ENCODE measurements at places on chromosomes 2 and 18. TPM values are rescaled to one million over a fixed set of nuclear protein-coding genes. Genes with fewer than 3 reads are reported as not detected.

DNA sequence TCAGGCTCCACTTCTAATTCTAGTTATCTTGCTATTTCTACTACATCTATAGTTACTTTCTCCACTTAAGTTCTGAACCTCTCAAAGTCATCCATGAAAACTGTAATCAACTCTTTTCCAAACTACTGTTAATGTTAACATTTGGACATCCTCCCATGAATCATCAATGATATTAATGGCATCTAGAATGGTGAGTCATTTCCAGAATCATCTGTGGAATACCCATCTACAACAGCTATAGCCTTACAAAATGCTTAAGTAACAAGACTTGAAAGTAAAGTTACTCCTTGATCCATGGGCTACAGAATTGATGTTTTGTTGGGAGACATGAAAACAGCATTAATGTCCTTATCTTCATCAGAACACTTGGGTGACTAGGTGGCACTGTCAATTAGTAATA, 35.4 kb downstream of the BARD1 start:
- peak; percentile 54 for DNase-seq

DNA sequence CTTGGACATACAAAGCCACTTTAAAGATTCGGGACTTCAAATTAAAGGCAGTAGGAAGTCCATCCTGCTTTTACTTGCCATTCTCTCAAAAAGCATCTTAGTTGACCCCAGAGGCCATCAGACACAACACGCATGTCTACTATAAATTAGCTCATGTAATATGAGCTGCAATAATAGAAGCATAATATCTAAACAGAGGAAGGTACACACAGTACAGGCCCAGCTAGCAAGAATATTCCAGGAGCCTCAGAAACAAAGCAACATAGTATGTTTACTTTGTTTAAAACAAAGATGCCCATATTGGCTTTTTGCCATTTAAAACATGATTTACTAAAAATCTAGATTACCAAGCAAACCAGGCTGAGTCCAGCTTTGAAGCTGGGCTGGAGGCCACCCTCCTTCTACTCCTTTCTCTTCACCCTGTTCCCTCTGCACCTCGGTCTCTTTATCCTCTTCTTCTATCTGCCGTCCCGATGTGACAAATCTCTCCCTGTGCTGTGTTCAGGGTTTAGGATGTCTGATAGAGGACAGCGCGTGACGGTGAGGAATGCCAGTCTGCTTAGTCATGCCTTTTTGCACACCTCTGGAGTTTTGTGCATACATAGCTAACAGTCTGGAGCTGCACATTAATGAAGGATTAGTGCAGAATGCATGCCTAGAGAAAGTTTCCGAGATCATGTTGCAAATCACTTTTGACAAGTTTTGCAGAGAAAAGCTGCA, 28.2 kb downstream of the DTNA start:
- peak; percentile 9 for DNase-seq

DNA sequence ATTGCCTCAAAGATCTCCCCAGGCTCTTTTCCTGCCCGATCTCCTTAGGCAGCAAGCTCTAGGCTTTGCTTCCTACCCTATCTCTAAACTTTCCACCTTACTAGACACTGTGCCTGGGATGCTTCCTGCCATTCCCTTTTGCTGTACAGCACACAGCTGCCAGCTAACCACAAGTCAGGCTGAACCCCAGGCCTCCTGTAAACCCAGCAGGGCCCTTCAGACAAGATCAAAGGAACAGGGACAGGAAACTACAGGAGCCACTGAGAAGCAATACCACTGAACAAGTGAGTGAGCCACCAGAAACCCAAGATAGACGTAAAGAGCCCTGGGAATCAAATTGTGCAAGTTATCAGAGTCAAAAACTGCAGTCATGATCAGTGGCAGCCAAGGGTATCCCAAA, 180.7 kb downstream of the SUCLG1 start:
- no peak for DNase-seq

- DNase-seq = no peak
These were observed 425.5 kb downstream of the TSN start for GRCh38 chr2:122180972-122181371.

GRCh38 chr2:1656326-1656960, 87.9 kb downstream of the PXDN start:
- DNase-seq = no peak

- no peak for DNase-seq
These were observed 202.8 kb upstream of the SALL3 start for GRCh38 chr18:78776706-78777285.

GRCh38 chr18:22558945-22559385, 141.2 kb upstream of the CTAGE1 start:
- DNase-seq = peak; percentile 79

DNA sequence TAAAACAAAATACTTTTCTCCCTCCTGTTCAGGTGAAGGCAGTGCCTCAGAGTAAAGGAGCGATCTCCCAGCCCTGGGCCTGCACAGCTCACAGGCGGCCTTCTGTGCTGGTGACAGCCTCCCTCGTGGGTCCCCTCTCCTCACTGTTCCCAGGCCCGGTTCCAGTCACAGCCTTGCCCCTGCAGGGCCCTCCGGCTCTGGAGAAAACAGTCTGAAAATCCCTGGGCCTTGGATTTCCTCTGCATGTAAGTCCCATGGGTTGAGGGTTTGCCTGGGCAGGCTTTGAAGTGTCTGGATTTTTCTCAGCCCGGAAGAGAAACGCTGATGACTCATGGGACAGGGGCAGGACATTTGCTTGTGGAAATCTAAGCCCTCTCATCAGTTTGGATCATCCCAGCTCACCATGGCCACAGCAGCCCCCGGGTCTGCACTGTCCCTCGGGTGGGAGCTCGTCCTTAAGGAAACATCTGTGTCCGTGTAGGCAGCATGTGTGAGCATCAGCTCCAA, 186.1 kb upstream of the RAB12 start:
- peak; percentile 76 for DNase-seq

- DNase-seq = no peak
These were observed 382.3 kb upstream of the NXPH2 start for GRCh38 chr2:139162456-139162855.

GRCh38 chr2:70620020-70620419, 66.4 kb upstream of the TGFA start:
- DNase-seq = no peak

GRCh38 chr2:143176606-143177005, 47.4 kb downstream of the ARHGAP15 start:
- DNase-seq = no peak

GRCh38 chr2:171309455-171310286, 124.1 kb downstream of the METTL8 start:
- DNase-seq = no peak

Gene B4GALT6
- 1.5 TPM for total RNA-seq

Gene TET3
- 2.6 TPM for total RNA-seq

Gene SRD5A2
- total RNA-seq = not detected

Gene UGT1A8
- total RNA-seq = not detected

Gene ADD2
- 2.5 TPM for total RNA-seq

Gene MARCHF7
- 97.1 TPM for total RNA-seq

Gene FAM168B
- 79.1 TPM for total RNA-seq

Gene CCDC102B
- total RNA-seq = 35.3 TPM

Gene TUBB8B
- total RNA-seq = not detected

Gene SNORC
- total RNA-seq = 0.83 TPM

Gene CDK15
- total RNA-seq = 1.3 TPM

Gene OR6B2
- not detected for total RNA-seq

Gene WNT6
- total RNA-seq = not detected

Measured in fibroblast of lung (primary cell).